ENCODE measurements at places on chromosomes 13 and 19.

DNA sequence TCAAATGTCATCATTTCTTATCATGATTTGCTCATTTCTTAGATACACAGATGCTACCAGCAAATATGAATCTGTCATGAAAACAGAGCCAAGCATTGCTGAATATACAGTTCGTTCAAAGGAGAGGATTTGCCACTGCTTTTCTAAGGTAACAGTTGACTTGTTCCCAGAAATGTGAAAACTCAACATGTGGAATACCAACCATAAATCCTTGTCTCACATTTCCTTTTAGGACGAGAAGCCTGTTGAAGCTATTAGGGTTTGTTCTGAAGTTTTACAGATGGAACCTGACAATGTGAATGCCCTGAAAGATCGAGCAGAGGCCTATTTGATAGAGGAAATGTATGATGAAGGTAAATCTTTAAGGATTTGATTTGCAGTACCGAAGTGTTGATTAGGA, 86.7 kb downstream of the DNAJC3 start:
- no peak for DNase-seq

DNA sequence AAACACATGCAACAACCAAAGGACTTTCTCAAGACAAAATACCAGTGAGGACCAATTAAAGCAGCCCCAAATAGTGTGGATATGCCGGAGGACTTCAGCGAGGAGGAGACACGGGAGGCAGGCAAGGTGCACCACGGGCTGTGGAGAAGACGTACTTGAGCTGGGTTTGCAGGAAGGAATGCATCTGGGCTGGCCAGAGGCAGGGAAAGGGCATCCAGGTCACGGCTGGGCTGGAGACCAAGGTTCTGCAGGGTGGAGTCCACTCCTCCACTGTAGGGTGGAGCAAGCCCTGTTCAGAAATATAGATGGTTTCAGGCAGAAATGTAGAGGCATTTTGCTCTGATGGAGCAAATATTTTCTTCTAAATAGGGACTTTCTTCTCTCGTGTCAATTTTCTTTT, 36.6 kb upstream of the MEDAG start:
- DNase-seq, result no peak

DNA sequence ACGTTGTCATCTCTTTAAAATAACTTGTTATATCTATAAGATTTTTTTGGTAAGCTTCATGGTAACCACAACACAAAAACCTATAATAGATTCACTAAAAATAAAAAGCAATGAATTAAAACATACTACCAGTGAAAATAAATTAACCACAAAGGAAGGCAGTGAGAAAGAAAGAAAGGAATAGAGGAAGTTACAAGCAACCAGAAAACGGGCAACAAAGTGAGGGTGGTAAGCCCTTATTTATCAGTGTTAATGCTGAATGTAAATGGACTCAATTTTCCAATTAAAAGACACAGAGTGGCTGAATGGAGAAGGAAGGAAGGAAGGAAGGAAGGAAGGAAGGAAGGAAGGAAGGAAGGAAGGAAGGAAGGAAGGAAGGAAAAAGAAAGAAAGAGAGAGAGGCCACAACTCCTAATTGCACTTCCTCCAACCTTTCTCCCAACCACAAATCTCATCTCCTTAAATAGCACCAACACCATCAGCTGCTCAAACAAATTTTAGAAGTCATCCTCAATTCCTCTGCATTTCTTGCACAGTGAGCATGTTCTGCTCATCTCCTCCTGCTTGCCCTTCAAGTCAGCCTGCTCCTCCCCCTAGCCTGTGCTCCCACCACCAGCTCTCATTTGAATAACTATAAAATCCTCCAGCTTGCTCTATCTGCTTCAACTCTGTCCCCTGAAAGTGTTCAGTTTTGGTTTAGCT, 48.6 kb downstream of the CCNA1 start:
- DNase-seq, result no peak

- DNase-seq, result no peak
These were observed 6.7 kb downstream of the DNM2 start for GRCh38 chr19:10724573-10725071.

DNA sequence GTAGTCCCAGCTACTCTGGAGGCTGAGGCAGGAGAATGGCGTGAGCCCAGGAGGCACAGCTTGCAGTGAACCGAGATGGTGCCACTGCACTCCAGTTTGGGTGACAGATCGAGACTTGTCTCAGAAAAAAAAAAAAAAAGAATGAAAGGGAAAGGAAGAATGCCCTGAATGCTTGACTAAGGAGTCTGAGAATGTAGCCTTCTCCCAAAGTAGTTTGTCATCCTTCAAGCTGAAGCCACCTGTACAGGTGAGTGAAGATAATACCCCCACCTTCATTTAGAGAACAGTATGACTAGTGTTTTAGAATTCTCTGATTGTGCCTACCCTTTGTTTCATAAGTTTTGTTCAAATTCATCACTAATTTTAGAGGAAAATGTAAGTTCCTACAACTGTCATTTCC, 5.9 kb downstream of the RCBTB1 start:
- DNase-seq, result no peak
